ENCODE measurements at places on chromosomes 16 and 17.
A peak's percentile ranks its signal among the peaks of the same experiment; 100 is the strongest.

- DNase-seq, result no peak
Measured at GRCh38 chr16:5447734-5448133, 350.1 kb upstream of the EEF2KMT start.

DNA sequence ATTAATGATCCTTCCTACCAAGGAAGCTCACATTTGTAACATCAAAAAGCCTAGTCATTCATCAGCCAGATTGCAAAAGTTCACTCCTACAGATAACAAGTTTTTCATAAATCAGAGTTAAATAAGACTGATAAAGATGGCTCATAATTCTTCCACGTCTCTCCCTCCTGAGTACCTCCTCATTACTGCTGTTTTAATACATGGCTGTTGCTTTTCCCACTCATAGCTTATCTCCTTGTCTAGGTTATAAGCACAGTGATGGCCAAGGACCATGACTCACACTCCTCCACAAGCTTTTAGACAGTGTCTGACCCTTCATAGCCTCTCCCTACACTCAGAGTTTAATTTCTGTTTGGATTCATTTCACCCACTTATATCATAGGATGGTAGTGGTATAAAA lies 100.9 kb upstream of the MON1B start:
- no peak for DNase-seq

- no peak for DNase-seq
Measured at GRCh38 chr16:50121721-50122445, 31.2 kb upstream of the TENT4B start.

- no peak for DNase-seq
Measured at GRCh38 chr16:83653785-83654184, 154.0 kb upstream of the HSBP1 start.

DNA sequence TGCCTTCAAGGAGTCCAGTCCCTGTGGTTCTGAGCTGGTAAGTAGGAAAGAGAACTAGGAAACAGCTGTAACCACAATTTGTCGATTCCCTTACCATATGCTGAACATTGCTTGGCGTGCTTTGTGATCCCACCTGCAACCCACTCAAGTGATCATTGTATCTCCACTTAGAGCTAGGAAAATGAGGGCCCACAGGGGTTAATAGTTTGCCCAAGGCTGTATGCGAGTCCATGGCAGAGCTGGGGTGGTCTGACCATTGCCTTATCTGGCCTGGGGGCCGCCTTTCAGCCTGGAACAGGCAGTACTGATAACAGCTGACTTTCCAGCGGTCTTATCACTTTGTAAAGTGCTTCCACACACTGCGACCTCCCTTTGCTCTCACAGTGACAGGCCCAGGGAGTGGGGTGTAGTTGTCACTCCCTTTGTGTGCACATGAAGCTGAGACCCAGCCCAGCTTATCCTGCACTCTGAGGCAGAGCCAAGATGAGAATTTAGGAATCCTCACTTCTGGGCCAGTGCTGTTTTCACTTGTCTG lies 9.8 kb downstream of the MYL4 start:
- no peak for DNase-seq

DNA sequence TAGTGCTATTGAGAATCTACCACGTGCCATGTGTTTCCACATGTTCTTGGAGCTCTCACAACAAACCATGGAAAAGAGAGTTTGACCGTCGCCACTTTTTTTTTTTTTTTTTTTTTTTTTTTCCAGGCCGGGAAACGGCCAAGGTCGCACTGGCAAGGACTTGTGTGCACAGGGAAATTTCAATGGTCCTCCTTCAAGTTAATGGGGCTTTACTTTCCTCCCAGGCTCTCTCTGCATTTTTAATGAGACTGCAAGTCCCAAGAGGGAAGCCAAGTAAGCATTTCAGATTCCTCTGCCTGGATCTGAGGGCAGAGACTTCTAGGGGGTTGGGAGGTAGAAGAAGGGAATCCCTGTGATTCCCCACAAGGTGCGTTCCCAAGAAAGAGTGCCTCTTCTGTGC lies 94.7 kb upstream of the MPHOSPH6 start:
- no peak for DNase-seq

- DNase-seq, result no peak
Measured at GRCh38 chr16:64403352-64403751, 718.5 kb downstream of the CDH11 start.

GRCh38 chr16:65010125-65010524 lies 111.7 kb downstream of the CDH11 start:
- no peak for DNase-seq

DNA sequence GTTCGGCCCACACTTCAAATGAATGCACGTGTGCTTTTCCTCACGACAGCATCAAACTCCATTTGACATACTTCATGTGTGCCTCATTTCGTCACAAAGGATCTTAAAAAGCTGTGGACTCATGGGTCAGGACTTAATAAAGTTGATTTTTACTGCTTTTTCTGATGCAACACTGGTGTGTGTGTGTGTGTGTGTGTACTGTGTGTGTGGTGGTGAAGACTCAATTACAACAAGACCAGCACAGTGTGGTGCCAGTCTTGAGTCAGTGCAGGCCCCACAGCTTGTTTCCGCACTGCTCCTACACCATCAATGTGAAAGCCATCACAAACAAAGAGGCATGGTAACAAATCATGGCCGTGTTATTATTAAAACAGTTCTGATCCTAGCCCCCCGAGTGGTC lies 17.7 kb downstream of the CDIP1 start:
- no peak for DNase-seq

DNA sequence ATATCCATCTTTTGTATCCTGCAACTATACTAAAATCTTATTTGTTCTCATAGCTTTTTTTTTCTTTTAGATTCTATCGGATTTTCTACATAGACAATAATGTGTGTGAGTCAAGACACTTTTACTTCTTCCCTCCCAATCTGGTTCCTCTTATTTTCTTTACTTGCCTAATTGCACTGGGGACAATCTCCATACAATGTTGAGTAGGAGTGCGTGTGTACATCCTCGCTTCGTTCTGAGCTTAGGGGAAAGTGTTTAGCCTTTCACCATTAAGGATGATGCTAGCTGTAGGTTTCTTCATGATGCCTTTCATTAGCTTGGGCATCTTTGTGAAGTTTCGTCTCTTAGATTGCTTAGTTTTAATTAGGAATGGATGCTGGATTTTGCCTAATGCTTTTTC lies 2.9 kb downstream of the SPATA32 start:
- no peak for DNase-seq

- DNase-seq, result no peak
Measured at GRCh38 chr16:13920510-13920818, 510 bp downstream of the ERCC4 start.

DNA sequence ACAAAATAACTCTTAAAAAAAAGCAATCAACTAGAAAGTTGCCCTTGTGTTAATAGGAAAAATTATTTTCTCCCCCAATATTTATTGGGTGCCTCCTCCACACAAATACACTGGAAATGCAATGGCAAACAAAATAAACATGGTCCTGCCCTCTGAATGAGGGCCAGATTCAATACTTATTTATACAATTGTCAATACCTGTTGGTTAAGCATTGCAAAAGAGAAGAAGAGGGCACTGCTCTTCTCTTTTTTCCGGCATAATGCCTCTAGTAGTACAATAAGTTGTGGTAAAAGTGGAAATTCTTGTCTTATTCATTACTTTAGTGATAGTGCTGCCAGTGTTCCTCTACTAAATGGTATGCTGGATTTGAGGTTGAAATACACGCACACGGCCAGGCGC lies 22.5 kb upstream of the ALDH3A2 start:
- no peak for DNase-seq

- DNase-seq, result no peak
Measured at GRCh38 chr16:75482434-75483205, 12.6 kb downstream of the CHST6 start.

- DNase-seq, result no peak
Measured at GRCh38 chr17:35588196-35588920, 1.2 kb downstream of the AP2B1 start.

DNA sequence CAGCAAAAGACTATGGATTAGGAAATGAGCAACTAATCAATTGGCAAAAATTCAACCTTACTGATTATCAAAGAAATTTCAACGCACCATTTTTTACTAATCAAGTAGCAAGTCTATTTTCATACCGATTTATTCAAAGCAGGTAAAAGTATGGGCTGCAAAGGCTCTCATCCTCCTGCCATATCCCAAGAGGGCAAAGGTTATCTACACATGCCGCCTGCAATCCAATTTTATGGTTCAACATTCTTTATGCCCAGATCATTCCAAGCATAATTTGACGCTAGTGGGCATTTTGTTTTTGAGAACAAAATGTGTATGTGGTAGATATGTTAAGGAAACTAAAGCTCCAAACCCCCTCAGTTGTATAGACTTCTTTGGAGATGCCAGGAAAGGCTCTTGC lies 270.6 kb downstream of the MAF start:
- DNase-seq, result no peak

DNA sequence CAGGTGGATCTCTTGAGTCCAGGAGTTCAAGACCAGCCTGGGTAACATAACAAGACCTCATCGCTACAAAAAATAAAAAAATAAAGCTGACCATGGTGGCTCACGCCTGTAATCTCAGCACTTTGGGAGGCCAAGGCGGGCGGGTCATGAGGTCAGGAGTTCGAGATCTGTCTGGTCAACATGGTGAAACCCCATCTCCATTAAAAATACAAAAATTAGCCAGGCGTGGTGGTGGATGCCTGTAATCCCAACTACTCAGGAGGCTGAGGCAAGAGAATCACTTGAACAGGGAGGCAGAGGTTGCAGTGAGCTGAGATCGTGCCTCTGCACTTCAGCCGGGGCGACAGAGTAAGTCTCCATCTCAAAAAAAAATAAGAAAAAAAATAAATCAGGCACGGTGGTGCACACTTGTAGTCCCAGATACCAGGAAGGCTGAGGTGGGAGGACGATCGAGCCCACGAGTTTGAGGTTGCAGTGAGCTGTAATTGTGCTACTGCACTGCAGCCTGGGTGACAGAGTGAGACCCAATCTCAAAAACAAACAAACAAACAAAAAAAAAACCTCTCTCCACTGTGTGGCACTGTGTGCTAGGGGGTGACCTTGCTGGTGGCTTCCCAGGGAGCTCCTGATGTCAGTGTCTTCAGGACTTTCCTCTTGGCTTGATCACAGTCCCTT lies 19.8 kb upstream of the MAPK3 start:
- no peak for DNase-seq

- DNase-seq, result no peak
Measured at GRCh38 chr16:10261077-10261476, 78.8 kb upstream of the GRIN2A start.

DNA sequence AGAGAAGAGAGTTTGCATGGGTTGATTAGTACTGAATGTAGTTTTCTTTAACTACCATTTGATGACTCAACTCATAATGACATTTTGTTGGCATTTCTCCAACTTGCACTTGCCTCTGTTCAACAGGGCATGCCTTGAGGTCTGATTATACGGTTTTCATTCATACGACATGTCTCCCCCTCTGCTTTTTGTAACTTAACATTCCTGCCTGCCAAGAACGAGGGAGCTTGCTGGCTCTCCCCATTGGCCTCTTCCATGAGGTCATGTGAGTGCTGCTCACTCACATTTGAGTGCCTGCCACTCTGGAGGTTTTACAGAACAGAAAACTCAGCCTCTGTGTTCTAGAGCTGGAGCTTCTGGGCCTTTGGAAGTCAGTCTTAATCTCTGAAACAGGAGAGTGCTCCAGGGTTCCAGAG lies 19.7 kb downstream of the MAP2K6 start:
- DNase-seq, result peak; percentile 28

DNA sequence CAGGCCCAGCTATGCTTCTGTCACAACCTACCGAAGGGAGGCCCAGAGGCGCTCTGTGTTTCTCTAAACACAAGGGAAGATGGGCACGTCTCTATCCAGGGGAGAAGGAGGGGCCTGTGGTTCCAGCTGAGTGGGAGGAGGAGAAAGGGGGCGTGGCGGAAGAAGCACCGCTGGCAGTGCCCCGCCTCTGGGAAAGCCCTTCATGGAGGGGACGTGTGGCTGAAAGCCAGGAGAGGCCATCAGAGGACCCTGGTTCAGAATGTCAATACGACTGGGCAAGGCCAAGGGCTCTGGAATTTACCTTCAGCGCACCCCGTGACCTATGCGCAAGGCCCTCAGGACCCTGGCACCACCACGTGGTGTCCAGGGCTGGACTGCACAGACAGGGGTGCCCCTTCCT lies 12.3 kb upstream of the SLC38A8 start:
- DNase-seq, result peak; percentile 40

DNA sequence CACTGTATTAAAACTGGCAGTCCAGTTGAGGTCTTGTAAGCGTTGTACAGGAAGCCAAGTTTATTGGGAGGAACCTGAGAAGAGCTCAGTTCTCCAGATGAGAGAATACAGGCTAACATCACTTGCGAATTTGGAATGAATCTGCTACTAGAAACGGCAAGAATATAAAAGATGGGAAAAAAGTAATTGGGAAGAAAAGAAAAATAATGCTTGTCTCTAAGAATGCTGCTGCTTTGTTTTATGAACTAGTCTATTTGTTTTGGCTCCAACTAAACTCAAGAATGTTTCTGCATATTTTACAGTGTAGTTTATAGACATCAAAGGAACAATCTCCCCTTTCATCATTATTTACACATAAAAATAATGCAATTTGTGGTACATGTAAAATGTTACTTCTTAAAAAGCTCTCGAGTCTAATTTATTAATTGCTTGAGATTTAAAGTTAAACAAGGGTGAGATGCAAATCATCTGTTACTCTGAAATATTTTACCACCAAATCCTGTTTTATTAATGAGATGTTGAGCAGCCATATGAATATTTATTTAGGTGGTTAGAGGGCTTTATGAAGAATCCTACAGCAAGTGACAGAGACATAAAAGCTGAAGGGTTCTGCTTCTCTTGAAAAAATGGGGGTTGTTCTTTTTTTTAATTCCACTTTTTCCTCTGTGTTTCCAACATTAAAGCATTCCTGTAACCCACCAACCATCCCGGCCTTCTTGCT lies 162.1 kb upstream of the AXIN2 start:
- DNase-seq, result no peak

DNA sequence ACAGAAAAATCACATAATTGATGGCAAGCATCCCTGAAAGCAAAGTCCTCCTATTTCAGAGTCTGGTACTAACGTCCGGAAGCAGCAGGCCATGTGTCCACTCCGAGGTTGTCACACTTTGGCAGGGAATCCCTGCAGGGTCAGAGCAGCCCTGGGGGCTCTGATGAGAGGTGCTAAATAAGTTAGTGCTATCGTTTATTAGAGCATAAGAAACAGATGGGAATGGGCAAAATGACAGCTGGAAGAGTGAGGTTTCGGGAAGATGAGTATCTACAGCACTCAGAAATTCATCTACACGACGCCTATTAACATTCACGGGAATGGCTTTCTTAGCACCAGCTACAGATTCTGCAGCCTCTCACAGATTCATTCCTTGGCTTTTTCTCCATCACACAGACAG lies 465.4 kb upstream of the PSMD7 start:
- no peak for DNase-seq

- DNase-seq, result peak; percentile 69
Measured at GRCh38 chr17:50423553-50424159, 2.4 kb upstream of the ACSF2 start.

DNA sequence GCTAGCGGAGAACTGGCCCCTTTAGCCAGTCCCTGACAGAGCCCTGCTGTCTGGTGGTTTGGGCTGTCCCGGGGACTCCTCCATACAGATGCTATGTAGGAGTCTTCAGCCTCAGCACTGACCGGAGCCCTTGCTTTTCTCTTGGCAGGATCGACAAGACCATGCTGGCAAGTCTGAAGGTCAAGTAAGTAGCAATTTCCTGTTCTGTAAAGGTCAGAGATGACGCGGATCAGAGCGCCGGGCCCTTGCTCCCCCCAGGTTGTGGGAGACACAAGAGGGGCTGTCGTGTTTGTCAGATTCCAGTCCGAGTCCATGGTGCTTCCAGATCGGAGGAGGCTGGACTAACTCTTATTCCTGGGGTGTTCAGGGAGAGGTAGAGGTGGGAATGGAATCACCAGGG lies 4.1 kb downstream of the RAP1GAP2 start:
- DNase-seq, result no peak

GRCh38 chr17:30309591-30309990 lies 17.8 kb upstream of the BLMH start:
- no peak for DNase-seq

All from tibial artery (tissue), 4 donors.